ENCODE measurements at places on chromosomes 7 and 10. TPM values are rescaled to one million over a fixed set of nuclear protein-coding genes. Genes with fewer than 3 reads are reported as not detected.

GRCh38 chr10:101029520-101030295, 1.2 kb downstream of the PDZD7 start:
- DNase-seq: no peak

DNA sequence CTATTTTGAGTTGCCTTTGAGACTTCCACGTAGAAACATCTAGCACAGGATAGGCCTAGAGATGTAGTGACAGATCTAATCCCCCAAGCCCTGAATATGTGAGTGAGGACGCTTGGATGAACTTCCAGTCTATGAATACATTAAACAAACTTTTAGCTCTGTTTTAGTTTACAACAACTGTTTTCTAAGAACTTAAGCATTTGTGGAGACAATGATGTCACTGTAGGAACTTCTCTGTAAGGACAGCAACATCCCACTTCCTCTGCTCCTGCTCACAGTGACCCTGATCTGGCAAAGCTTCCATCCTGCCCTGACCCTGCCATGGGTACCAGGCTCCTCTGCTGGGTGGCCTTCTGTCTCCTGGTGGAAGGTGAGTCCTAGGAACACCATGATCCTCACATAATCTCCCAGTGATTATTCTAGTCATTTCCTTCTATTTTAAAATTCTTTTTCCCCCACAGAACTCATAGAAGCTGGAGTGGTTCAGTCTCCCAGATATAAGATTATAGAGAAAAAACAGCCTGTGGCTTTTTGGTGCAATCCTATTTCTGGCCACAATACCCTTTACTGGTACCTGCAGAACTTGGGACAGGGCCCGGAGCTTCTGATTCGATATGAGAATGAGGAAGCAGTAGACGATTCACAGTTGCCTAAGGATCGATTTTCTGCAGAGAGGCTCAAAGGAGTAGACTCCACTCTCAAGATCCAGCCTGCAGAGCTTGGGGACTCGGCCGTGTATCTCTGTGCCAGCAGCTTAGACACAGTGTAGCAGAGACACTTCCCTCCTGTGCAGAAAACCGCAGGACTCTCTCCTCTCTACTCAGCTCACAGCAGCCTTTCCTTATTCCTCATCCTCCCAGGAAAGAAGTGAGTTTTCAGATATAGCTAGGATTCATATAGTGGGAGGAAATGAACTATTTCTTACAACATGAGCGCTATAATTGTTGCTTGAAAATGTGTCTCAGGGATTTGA, 194.4 kb upstream of the PRSS1 start:
- DNase-seq: no peak

DNA sequence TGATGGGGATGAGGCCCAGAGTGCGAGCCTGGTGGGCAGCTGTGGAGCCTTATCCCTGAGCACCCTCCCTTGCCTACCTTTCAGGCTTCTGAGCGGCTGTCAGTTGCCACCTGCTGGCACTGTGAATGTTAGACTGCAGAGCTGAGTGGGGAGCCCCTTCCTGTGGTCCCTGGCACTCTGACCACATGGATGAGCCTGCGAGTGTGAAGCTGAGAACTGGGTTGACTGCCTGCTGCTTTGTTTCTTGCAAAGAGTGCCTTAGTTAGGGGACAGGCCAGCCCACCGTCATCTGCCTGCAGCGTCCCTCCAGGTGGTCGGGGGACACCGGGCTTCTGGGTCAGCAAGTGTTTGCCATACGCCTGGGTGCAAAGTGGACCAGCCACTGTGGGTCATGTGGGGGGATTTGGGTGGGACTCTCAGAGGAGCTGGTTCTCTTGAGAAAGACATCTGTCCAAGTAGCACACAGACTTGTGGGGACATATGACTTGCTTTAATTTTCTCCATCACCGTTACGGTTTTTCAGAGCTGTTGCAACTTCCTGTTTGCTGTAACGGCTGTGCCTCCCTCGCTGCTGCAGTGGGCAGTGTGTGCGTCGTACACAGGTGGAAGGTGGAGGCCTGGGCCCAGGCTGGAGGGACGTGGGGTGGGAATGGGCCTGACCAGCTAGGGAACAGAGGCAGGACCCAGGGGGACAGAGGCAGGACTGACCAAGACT, 13.7 kb downstream of the INPP5A start:
- no peak for DNase-seq

DNA sequence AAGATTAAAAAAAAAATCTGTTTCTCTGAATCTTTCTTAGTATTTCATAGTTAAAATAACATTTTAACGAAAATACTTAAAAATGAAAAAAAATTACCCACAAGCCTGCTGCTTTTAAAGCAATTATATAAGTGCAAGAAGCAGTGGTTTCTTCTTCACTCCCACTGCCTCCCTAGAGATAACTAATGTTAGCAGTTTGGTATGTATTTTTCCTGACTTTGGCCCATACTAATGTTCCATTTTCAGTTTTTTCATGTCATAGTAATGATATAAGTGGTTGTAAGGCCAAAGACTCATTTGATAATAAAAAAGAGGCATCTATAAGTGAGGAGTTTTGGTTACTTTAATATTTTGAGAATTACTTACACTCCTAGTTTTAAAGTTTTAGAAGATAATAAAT, 24.3 kb upstream of the LAMB1 start:
- no peak for DNase-seq

GRCh38 chr7:99102809-99103690, 40.9 kb downstream of the SMURF1 start:
- no peak for DNase-seq

- no peak for DNase-seq
Measured at GRCh38 chr7:39432368-39432767, 133.8 kb upstream of the YAE1 start.

DNA sequence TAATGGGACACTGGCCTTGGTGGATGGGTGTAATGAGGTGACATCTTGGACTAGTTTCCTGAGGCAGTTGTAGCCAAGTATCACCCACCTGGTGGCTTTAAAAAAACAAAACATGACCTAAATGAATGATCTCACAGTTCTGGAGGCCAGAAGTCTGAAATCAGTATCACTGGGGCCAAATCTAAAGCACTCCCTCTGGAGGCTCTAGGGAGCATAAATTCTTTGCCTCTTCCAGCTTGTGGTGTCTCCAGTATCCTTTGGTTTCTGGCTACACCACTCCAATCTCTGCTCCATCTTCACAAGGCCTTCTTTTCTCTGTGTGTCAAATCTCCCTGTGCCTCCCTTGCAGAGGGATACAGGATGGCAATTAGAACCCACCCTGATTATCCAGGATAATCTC, 342.9 kb downstream of the CALN1 start:
- no peak for DNase-seq

DNA sequence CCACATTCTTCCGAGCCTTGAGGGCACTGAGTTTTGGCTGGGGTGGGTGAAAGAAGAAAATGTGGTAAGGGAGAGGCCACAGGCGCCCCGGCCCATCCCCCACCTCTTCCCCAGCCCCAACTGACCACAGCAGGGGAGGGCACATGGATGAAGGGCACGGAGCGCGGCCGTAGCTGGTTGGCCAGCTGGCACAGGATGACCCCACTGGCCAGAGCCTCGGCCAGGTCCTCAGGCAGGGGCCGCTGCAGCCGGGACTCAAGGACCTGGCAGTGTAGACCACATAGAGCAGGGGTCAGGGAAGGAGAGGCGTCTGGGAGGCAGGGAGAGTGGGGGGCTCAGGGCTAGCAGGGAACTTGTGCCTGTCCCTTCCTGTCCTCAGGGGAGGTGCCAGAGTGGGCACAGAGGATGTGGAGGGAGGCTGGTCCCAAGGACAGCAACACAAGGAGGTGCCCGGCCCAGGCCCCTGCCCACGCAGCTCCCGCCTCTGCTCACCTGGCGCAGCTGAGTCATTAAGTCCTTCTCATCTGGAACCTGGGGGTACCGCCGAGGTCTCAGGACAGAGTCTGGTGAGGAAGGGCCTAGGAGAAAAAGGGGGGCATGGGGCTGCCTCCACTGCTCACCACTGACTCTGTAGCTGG, 2.2 kb upstream of the SAP25 start:
- no peak for DNase-seq

PRKCQ gene
- 16.5 TPM for polyA plus RNA-seq

TLL2 gene
- polyA plus RNA-seq: 0.78 TPM

SPDYE2 gene
- polyA plus RNA-seq: 14.8 TPM

RNF133 gene
- 0.18 TPM for polyA plus RNA-seq

SYNPO2L gene
- polyA plus RNA-seq: 1.6 TPM

NANOS1 gene
- polyA plus RNA-seq: 4.3 TPM
